Anterior cingulate cortex (tissue), 58 donors: ENCODE measurements at places on chromosomes 5 and 9.

DNA sequence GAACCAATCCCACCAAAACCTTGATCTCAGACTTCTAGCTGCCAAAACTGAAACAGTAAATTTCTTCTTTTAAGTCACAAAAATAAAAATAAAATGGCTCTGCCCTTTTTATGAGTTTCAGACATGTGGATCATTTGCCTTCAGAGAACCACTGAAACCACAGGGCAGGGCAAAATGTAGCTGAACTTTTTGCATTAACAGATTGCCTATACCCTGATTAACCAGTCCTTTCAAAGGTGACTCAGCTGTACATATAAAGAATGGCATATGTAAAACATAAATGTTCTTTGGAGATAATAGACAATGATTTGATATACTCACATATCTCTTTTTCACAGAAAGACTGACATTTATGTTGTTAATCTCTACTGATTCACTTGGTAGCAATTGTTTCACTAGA, 187.1 kb upstream of the GRIN3A start:
- DNase-seq: no peak

DNA sequence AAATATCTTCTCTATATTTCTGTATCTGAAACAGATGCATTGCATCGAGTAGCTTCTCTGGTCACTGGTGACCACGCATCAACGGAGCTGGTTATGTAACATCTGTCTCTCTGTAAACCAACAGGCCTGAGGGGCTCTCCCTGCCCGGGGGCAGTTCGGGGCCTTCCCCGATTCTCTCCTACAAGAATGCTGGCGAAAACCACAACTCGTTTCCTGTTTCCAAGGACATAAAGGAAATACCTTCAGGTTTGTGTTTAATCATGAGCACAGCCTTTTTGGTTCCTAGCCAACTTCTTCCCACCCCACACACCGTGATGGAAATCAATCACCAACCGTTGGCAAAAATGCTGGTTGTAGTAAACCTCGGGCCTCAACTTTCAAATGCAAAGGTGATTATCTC, 25.1 kb downstream of the GDNF start:
- no peak for DNase-seq

DNA sequence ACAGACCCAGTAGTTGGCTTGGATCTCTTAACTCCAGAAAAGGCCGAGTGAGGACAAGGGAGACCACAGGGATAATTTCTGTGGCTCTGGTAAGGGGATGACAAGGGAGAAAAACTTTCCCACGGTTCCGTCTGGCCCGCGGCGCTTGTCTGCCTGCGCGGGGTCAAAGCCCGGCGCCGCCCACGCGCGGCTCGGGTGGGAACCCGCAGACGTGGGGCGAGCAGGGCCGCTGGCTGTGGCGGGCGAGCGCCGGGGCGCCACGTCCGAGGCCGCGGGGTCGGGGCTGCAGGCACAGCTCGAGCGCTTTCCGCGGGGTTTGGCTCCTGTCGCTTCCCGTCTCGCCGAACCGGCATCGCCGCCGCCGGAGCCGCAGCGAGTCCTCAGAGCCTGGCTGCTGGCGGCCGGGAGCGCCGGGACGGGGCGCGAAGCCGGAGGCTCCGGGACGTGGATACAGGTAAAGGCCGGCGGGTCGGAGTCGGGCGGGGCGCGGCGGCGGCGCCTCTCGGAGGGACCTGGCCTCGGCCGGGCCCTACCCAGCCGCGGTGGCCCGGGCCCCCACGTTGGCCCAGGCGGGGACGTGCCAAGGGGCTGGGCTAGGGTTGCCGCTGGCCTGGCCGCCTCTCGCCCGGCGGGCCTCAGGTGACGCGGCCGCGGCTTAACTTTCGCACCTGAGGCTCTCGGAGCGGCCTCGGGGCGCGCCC, at the start of gene RNF180:
Gene RNF180 (plus strand): TSS at position 344 of the 701 bp plus-strand sequence. CDS start 34,965 bp downstream, outside the sequence.
- DNase-seq: peak; percentile 29

- DNase-seq: no peak
Measured at GRCh38 chr9:95985440-95986055, 110.1 kb downstream of the ERCC6L2 start.

GRCh38 chr9:113687680-113688371, 188.3 kb upstream of the ZNF618 start:
- DNase-seq: no peak

DNA sequence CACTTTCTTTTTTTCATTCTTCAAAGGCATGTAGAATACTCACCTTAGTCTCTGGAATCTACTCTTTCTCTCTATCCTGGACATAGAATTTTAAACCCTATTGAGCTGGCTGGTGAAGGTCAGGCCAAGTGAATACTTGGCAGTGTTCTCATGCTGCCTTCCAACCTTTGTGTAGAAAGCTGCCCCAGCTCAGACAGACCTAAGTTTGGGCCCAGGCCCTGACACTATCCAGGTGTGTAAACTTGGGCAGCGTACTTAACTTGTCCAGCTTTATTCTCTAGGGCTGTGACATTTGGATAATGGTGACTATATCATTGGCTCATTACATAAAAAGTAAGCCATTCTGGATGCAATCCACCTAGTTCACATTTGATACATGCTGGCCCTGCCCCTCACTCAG, 298.3 kb downstream of the IRX1 start:
- no peak for DNase-seq

GRCh38 chr5:73238873-73239272, 65.9 kb downstream of the TMEM174 start:
- DNase-seq: no peak

- DNase-seq: no peak
Measured at GRCh38 chr5:129977810-129978209, 73.5 kb downstream of the CHSY3 start.

DNA sequence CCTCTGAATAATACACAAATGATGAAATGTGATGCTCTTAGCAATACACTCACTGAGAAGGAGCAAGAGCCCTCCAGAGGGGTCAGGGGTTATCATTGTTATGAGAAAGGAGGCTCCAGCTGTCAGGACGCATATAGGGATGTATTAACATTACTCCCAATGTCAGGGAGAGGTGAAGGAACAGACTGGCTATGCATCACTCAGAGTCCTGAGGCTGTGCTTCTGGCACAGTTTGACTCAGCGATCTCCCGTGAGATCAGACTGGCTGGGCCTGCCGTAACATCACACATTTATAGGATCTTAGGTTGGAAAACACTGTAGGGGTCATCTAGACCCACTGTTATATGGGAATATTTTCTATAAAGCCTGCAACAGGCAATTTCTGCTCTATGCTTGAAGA, 226.5 kb upstream of the GLRA1 start:
- DNase-seq: no peak
